ENCODE measurements at places on chromosomes 2 and 18. TPM values are rescaled to one million over a fixed set of nuclear protein-coding genes. Genes with fewer than 3 reads are reported as not detected.
A peak's percentile ranks its signal among the peaks of the same experiment; 100 is the strongest.

Gene TUBB6
- 116 TPM for total RNA-seq

Gene UGT1A3
- not detected for total RNA-seq

Gene ROCK2
- total RNA-seq: 49.6 TPM

Gene KHK
- total RNA-seq: 2.4 TPM

Gene LRPPRC
- total RNA-seq: 76.6 TPM

Gene FEV
- not detected for total RNA-seq

Gene FAM228A
- total RNA-seq: not detected

Gene ASAP2
- 91.0 TPM for total RNA-seq

Gene IL36B
- total RNA-seq: not detected

Gene GKN2
- total RNA-seq: not detected

- no peak overlapping the region for H3K4me3 ChIP-seq
- H3K36me3 ChIP-seq: no peaks in the 10 kb centered on the region
- H3K27ac ChIP-seq: no peak overlapping the region
- no peak for DNase-seq
- peaks cover 12% of the 10 kb centered on the region for H3K4me1 ChIP-seq
- H3K27me3 ChIP-seq: peaks cover under 1% of the 10 kb centered on the region
Observed at GRCh38 chr2:98861601-98862000, 74.4 kb downstream of the CRACDL start.

GRCh38 chr2:15656090-15656489 lies 64.4 kb downstream of the DDX1 start:
- H3K4me3 ChIP-seq: no peak overlapping the region
- DNase-seq: no peak
- H3K27ac ChIP-seq: no peak overlapping the region
- H3K27me3 ChIP-seq: peaks cover 23% of the 10 kb centered on the region
- H3K4me1 ChIP-seq: no peaks in the 10 kb centered on the region
- H3K36me3 ChIP-seq: no peaks in the 10 kb centered on the region

GRCh38 chr2:237731663-237732062 lies 66.9 kb upstream of the RBM44 start:
- no peaks in the 10 kb centered on the region for H3K27me3 ChIP-seq
- H3K27ac ChIP-seq: peak overlapping the region; percentile 77
- H3K4me3 ChIP-seq: no peak overlapping the region
- peak; percentile 82 for DNase-seq
- peaks cover 8% of the 10 kb centered on the region for H3K36me3 ChIP-seq

DNA sequence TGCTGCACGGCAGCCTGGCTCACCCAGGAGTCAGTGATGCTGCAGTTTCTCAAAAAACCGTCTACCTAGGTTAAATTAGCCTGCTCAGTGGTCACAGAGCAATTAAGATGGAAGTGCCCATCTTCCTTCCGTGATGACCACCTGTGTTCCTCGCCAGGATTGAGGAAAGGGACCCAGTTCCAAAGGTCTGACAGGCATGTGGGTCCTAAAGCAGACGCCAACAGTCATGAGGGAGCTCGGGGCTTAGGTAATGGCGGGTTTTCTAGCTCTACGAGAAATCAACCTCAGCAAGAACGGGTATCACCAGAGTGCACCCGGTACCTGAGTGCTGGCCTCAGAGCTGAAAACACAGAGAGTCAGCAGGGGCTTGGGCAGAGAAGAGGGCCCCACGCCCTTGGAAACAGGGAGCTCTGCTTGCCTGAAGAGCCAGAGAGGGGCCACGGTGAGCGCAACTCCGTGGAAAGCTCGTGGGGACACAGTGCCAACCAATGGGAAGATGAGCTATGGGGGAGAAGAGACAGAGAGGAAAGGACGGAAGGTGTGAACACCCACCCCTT lies 34.3 kb upstream of the DNMT3A start:
- no peak for DNase-seq
- H3K27ac ChIP-seq: no peak overlapping the region
- no peaks in the 10 kb centered on the region for H3K36me3 ChIP-seq
- no peaks in the 10 kb centered on the region for H3K27me3 ChIP-seq
- peaks cover 15% of the 10 kb centered on the region for H3K4me1 ChIP-seq

GRCh38 chr2:232794981-232795380 lies 18.6 kb upstream of the KCNJ13 start:
- H3K27ac ChIP-seq: peak overlapping the region; percentile 71
- H3K36me3 ChIP-seq: peaks cover 47% of the 10 kb centered on the region
- H3K4me3 ChIP-seq: no peak overlapping the region
- no peaks in the 10 kb centered on the region for H3K27me3 ChIP-seq
- no peak for DNase-seq
- H3K4me1 ChIP-seq: peaks cover 19% of the 10 kb centered on the region

GRCh38 chr2:43218155-43218701 lies 8.2 kb downstream of the ZFP36L2 start:
- peaks cover 57% of the 10 kb centered on the region for H3K4me1 ChIP-seq
- no peak for DNase-seq
- H3K27ac ChIP-seq: peak overlapping the region; percentile 98
- peaks cover 7% of the 10 kb centered on the region for H3K36me3 ChIP-seq
- H3K27me3 ChIP-seq: no peaks in the 10 kb centered on the region

- H3K36me3 ChIP-seq: no peaks in the 10 kb centered on the region
- no peak overlapping the region for H3K4me3 ChIP-seq
- no peaks in the 10 kb centered on the region for H3K4me1 ChIP-seq
- H3K27ac ChIP-seq: no peak overlapping the region
Observed at GRCh38 chr2:57205241-57205640, 841.4 kb upstream of the VRK2 start.

DNA sequence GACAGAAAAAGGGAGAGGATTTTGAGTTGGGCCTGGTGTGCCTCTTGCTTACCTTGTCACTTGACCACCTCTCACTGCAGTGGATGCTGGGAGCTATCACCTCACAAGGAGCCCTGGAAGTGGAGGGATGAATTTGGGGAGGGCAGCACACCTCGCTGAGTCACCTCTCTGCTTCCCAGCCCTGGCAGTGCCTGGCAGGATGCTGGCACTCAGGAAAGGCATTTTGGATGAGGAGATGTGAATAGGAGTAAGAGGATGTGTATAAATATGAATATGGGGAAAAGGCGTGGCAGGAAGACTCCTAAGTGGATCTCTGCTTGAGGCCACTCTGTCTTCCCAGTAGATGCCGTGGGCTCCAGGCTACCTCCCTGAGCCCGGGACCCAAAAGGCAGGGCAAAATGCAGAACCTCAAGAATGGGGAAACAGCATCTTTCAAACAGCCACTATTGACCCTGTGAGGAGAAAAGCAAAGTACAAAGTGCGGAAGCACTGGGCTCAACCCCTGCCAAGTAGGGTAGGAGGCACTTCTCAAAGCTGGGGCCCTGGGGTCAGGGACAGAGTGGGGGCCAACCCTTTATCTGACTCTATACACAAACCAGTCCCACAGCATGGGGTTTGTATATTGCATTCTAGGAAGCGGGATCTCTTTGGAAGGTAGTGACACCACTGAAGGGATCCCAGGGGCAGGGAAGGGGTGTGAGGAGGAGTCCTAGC lies 164.5 kb upstream of the GLI2 start:
- no peaks in the 10 kb centered on the region for H3K36me3 ChIP-seq
- no peak for DNase-seq
- H3K4me3 ChIP-seq: no peak overlapping the region
- H3K27ac ChIP-seq: no peak overlapping the region

- no peak overlapping the region for H3K27ac ChIP-seq
- no peaks in the 10 kb centered on the region for H3K4me1 ChIP-seq
- H3K36me3 ChIP-seq: no peaks in the 10 kb centered on the region
- DNase-seq: no peak
Observed at GRCh38 chr2:29215739-29216608, 100.8 kb downstream of the CLIP4 start.

DNA sequence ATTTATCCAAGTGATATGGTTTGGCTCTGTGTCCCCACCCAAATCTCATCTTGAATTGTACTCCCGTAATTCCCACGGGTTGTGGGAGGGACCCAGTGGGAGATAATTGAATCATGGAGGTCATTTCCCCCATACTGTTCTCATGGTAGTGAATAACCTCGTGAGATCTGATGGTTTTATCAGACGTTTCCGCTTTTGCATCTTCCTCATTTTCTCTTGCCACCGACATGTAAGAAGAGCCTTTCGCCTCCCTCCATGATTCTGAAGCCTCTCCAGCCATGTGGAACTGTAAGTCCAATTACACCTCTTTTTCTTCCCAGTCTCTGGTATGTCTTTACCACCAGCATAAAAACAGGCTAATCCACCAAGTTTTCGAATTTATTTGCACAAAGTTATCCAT lies 20.3 kb upstream of the CHST10 start:
- no peak overlapping the region for H3K4me3 ChIP-seq
- H3K27ac ChIP-seq: no peak overlapping the region
- no peaks in the 10 kb centered on the region for H3K4me1 ChIP-seq
- peaks cover 66% of the 10 kb centered on the region for H3K27me3 ChIP-seq
- DNase-seq: no peak

GRCh38 chr2:213491376-213491775 lies 207.1 kb downstream of the SPAG16 start:
- H3K4me1 ChIP-seq: no peaks in the 10 kb centered on the region
- H3K27ac ChIP-seq: no peak overlapping the region
- H3K27me3 ChIP-seq: no peaks in the 10 kb centered on the region
- H3K36me3 ChIP-seq: no peaks in the 10 kb centered on the region
- DNase-seq: no peak

DNA sequence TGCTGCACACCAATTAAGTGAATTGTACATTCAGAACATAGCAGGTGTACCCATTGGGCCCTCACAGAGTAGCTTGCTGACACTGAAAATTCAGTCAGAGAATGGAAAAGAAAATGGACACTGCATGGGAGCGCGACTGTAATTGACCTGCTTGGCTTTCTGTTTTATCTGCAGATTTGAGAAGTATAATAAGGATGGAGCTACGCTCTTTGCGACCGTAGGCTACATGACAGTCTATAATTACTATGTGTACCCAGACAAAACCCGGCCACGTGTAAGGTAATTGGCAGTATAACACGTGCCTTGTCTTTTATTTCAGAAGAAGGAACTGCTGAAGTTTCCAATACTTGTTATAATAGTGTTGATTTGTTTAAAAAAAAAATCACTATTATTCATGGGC lies 33.5 kb upstream of the METAP1D start:
- H3K4me1 ChIP-seq: peaks cover 2% of the 10 kb centered on the region
- H3K4me3 ChIP-seq: no peak overlapping the region
- no peak for DNase-seq
- H3K27ac ChIP-seq: no peak overlapping the region
- H3K36me3 ChIP-seq: peaks cover 11% of the 10 kb centered on the region

DNA sequence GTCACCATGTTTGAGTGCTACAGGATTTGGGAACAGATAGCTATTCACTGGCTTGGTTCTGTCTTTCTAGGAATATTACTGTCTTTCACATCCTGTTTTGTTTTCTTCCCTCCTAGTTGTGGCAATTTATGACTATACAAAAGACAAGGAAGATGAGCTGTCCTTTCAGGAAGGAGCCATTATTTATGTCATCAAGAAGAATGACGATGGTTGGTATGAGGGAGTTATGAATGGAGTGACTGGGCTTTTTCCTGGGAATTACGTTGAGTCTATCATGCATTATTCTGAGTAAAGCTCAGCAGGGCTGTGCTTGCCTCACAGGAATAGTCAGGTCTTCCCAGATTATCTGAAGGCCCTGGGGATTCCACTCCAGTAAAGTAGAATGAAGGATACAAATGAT lies 98.9 kb downstream of the ABI2 start:
- DNase-seq: no peak
- no peaks in the 10 kb centered on the region for H3K27me3 ChIP-seq
- H3K27ac ChIP-seq: no peak overlapping the region
- no peak overlapping the region for H3K4me3 ChIP-seq
- H3K36me3 ChIP-seq: peaks cover 39% of the 10 kb centered on the region
- peaks cover 5% of the 10 kb centered on the region for H3K4me1 ChIP-seq

DNA sequence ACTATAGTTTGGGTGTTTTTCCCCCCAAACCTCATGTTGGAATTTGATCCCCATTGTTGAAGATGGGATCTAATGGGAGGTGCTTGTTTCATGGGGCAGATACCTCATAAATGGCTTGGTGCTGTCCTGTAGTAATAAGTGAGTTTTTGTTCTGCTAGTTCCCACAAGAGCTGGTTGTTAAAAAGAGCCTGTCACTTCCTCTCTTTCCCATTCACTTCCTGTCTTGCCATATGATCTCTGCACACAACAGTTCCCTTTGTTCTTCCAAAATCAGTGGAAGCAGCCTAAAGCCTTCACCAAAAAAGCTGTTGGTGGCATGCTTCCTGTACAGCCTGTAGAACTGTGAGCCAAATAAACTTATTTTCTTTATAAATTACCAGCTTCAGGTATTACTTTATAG lies 768.2 kb upstream of the VRK2 start:
- no peaks in the 10 kb centered on the region for H3K4me1 ChIP-seq
- H3K36me3 ChIP-seq: no peaks in the 10 kb centered on the region
- H3K27ac ChIP-seq: no peak overlapping the region
- no peaks in the 10 kb centered on the region for H3K27me3 ChIP-seq
- no peak overlapping the region for H3K4me3 ChIP-seq

DNA sequence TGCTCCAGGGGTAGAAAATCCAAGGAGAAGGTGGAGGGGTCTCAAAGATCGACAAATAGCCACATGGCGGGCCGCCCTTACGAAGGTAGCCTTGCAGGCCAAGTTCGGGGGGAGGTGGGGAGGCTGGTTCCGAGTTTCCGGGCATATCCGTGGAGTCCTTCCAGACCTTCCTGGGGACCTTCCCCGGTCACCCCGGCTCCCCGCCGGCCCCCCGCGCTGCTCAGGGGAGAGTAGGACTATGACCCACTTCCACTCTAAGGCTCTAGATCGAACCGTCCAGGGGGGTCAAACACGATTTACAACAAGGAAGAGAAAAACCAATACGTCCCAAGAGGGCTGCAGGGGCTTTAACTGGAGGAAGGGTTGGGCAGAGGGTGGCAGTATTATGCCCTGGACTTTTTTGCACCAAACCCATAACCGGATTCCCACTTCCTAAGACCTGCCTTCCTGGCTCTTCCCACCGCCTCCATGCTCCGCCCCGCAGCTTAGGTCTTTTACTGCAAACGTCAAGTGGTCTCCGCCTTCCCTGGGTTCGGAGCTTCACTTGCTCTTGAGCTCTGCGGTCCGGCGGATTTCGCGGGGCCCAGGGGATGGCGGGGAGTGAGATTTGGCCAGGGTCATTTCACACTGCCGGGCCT lies 779 bp upstream of the LYPD6 start:
- no peak overlapping the region for H3K27ac ChIP-seq
- no peak for DNase-seq
- H3K36me3 ChIP-seq: no peaks in the 10 kb centered on the region
- peak overlapping the region; percentile 86 for H3K4me3 ChIP-seq
- H3K4me1 ChIP-seq: peaks cover 12% of the 10 kb centered on the region

DNA sequence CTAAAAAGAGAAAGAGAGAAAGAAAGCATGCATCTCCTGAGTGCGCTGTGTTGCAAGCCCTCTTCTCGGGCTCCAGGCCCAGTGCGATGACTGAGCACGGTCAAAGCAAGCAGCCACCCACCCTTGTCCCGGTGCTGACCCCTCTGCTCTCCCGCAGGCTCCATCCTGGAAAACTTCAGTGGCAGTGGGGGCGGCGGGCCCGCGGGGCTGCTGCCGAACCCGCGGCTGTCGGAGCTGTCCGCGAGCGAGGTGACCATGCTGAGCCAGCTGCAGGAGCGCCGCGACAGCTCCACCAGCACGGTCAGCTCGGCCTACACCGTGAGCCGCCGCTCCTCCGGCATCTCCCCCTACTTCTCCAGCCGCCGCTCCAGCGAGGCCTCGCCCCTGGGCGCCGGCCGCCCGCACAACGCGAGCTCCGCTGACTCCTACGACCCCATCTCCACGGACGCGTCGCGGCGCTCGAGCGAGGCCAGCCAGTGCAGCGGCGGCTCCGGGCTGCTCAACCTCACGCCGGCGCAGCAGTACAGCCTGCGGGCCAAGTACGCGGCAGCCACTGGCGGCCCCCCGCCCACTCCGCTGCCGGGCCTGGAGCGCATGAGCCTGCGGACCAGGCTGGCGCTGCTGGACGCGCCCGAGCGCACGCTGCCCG lies 252.5 kb downstream of the GLI2 start:
- H3K36me3 ChIP-seq: peaks cover 40% of the 10 kb centered on the region
- peaks cover 5% of the 10 kb centered on the region for H3K4me1 ChIP-seq
- H3K4me3 ChIP-seq: no peak overlapping the region
- DNase-seq: peak; percentile 82
- no peaks in the 10 kb centered on the region for H3K27me3 ChIP-seq
- H3K27ac ChIP-seq: no peak overlapping the region
